Skin of body (tissue), 3 donors: ENCODE measurements at places on chromosomes 2 and 18.

DNA sequence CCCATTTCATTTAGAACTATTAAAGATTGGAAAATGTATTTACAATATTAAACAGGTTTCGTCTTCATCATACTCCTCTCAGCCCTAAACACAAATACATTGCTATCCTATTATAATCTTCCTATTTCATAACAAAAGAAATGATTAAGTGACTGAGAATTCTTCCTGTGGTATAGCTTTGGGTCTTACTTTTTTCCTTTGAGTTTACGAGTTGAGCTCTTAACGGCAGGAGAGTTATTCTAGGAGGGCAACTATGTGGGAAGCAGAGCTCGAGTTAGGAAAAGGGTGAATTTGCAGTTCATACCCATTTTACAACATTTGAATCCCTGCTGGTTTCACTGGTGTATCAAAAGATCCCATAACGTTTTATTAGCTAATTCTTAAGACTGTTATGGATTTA is 105.0 kb downstream of the FIGN start:
- DNase-seq = no peak

GRCh38 chr2:65431421-65432226 is 775 bp downstream of the SPRED2 start:
- peak; percentile 57 for DNase-seq

DNA sequence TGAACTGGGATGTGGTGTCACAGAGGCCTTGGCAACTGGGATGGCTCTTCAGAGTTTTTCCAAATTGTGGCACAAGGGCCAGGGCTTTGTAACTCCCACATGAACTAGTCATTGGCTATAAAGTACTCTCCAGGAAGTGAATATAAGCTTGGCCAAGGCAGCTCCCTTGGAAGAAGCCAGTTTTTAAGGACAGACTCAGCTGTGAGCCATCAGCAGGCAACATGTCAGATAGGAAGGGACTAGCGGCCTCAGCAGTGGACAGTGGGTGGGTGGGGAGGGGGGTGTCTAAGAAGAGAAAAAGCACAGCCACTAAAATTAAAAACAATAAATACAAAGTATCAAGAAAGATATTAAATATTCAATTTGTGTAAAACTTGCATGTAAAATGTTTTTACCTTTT is 691.1 kb upstream of the PIK3C3 start:
- no peak for DNase-seq

DNA sequence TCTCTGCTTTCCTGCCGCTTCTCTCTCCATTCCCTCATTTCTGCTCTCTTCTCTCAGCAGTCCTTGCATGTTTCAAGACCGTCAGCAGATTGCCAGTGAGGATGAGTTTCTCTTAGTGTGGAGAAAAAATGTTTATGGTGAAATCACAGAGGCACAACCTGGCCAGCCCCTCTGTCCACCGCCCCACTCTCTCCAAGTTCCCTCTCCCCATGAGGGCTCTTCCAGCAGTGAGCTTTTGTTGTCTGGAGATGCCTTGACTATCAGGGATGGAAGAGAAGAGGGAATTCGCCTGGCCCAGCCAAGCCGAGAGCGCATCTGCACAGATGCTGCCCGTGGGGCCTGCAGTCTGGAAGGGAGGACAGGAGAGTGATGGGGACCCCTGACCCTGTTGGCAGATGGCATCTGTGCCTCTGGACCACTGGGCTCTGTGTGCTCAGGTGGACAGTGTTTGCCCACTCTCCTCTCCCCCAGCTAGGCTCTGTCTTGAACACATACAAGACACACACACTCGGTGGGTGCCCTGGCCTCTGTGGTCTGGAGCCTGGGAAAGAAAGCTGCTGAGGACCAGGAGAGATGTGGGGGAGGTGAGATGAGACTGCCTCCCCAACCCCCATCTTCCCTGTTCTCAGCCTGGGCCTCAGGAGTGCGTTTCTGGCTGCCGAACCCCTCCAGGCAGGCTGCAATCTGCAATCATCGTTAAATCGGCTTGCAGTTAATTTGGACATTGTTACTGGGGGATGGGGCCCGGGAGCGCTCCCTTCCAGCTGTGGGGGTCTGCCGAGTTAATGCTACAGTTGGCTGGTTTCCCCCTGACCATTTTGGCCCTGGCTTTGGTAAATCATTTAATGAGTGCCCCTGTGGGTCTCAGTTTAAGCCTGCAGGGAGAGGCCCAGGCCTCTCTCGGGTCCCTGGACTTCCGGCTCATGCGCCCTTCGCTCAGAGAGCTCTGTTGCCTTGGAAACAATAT is 4.5 kb downstream of the ITM2C start:
- DNase-seq = peak; percentile 10

GRCh38 chr2:231455222-231455621 is 9.1 kb downstream of the NCL start:
- no peak for DNase-seq

DNA sequence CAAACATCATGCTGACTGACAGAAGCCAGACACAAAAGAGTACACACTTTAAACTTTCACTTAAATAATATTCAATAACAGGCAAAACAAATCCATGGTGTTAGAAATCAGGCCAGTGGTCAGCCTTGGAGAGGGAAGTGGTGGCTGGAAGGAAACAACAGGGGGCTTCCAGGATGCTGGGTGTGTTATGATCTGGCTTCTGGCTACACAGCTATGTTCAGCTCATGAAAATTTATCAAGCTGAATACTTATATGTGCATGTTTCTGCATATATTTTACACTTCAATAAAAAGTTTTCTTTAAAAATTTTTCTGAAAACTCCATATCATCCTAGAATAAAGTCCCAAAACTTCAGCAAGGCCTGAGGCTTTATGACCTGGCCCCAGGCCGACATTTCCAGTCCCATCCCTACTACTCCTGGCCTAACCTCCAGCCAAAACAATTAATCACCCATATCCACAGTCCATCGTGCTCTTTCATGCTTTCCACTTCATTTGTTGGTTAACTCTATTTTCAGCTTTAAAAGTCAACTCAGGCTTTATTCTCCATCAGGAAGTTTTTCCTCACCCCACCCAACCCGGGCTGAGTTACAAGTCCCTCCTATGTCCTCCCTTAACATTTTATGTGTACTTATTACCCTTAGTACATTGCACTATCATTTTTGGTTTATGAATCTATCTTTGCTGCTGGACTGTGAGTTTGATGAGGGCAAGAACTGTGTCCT is 27.9 kb upstream of the SPTBN1 start:
- DNase-seq = peak; percentile 84

DNA sequence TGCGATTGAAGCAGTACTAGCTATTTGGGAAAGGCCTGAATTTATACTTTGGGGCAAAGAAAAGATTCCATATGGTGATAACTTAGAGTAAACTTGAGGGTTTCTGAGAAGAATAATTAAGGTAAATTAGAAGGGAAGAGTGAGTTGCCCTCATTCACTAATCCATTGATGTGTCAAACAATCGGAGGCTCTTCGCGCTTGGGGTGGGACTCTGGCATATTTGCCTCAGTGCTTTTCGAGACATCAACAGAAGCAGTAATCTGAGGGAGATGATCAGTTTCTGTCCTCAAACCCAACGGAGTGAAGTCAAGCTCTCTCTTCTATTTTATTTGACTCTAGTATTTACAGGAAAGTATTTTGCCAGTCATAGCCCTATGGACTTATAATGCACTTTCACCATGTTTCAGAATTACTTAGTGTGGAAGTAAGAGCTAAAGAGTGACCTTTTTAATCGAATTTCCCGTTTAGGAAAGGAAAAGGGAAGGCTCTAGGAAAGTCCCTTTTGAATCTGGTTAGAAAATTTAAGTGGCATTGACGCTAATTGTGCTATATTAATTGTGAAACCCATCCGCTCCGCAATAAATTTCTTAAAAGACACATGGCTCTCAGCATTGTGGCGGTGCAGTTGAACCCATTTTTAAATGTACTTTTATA is 1.3 kb downstream of the RAB10 start:
- no peak for DNase-seq

- no peak for DNase-seq
Observed at GRCh38 chr2:105640246-105640645, 104.5 kb upstream of the NCK2 start.

- DNase-seq = no peak
Observed at GRCh38 chr2:118983133-118983532, 41.1 kb downstream of the MARCO start.

DNA sequence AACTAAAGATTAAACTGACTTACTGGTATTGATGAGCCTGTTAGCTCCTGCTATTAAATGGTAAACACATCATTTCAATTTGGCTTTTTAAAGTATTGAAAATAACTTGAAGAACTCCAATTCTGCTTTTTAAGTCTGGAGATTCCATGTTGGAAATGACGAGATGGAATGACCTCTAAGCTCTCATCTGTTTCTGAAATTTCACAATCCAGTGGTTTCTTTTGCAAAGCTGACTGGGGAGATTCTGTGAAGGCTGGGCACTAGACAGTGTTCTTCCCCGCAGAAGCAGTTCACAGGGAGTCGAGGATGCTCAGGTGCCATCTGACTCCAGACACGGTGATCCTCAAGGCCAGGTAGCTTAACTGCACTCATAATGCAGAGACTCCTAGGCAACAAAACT is 44.7 kb downstream of the DHRS9 start:
- DNase-seq = no peak

- no peak for DNase-seq
Observed at GRCh38 chr2:53660886-53661285, 106.7 kb upstream of the CHAC2 start.

GRCh38 chr2:42342061-42342794 is 18.8 kb downstream of the COX7A2L start:
- DNase-seq = no peak

- DNase-seq = no peak
Observed at GRCh38 chr18:67485655-67486054, 30.9 kb downstream of the DSEL start.

- DNase-seq = no peak
Observed at GRCh38 chr2:113762377-113763118, 6.1 kb upstream of the SLC35F5 start.

- no peak for DNase-seq
Observed at GRCh38 chr18:79260023-79260422, 135.7 kb upstream of the NFATC1 start.

DNA sequence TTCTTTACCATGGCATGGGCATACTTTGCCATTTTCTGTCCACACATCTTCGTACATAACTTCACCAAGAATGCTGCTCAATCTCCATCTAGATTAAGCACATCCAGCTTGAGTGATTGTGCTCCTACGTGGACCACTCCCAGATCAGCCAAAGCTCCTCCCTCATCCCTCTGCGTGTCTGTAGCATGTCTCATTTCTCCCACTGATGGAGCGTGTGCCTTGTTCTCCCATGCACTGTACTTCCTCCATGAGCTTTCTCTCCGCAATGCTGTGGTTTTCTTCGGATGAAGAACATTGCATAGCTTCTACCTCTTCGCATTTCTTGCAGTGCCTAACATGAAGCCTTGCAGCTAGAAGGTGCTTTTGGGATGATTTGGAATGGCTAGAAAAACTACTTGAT is 13.5 kb downstream of the CCL20 start:
- DNase-seq = no peak

- no peak for DNase-seq
Observed at GRCh38 chr2:151271824-151272223, 10.2 kb upstream of the RBM43 start.

DNA sequence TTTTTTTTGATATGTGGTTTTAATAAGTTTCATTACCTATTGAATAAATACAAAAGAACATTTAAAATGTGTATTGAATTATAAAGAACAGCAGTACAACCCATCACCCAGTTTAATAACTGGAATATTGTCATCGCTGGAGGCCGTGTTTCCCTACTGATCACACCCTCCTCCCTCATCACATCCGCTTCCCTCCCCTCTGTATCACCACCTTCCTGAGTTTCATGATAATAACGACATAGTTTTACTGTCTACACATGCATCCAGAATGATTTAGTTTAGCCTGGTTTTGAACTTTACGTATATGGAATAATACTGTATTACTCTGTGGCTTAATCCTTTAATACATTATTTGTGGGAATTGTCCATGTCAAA is 2.1 kb downstream of the SERPINB8 start:
- DNase-seq = no peak

- no peak for DNase-seq
Observed at GRCh38 chr2:107807988-107808387, 18.7 kb upstream of the RGPD4 start.

GRCh38 chr2:118232391-118232790 is 144.1 kb downstream of the INSIG2 start:
- no peak for DNase-seq

DNA sequence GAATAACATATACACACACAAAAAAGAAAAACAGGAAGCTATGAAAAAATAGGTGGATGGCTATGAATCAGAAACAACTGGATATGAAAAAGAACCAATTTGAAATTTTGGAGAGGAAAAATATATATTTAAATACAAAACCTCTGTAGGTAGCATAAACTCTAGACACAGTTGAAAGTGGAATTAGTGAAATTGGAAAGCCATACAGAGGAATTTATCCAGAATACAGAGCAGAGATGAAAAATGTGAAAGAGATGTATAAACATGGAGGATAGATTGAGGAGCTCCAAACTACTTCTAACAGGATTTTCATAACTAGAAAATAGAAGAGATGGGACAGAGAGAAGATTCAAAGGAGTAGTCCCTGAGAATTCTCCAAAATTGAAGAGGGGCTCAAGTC is 168.8 kb downstream of the SEPTIN10 start:
- no peak for DNase-seq

GRCh38 chr2:60483401-60483800 is 70.1 kb downstream of the BCL11A start:
- DNase-seq = peak; percentile 18

DNA sequence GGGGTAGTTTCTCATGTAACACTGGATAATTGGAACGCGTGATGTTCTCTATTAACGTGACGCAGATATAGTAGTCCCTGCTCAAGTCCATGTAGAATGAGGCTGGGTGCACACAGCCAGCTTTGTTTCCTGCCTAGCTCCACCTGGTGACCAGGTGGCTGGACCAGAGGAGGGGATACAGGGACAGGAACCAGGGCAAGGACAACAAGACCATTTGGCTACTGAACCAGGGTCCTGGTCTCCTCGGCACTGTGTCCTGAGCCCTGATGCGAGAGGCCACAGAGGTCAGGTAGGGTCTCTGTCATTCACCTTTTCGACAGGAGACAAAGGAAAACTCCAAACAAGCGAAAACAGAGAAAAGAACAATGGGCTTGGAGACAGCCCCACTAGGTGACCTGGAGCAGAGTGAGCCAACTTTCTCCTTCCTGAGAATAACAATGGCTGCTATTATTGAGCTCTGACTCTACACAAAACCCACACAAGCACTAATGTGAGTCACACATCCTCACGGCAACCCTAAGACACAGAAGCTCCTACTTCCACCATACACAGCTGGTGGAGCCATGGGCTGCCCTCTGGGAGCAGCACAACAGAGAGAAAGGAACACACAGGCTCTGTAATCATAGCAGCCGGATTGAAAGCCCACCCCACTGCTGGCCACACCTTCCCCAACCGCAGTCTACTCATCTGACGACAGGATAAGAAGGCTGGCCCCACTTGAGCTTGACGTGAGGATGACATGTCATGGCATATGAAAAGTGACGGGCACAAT is 67.3 kb upstream of the TEX51 start:
- no peak for DNase-seq

- no peak for DNase-seq
Observed at GRCh38 chr2:4931721-4932365, 760.3 kb upstream of the SOX11 start.

DNA sequence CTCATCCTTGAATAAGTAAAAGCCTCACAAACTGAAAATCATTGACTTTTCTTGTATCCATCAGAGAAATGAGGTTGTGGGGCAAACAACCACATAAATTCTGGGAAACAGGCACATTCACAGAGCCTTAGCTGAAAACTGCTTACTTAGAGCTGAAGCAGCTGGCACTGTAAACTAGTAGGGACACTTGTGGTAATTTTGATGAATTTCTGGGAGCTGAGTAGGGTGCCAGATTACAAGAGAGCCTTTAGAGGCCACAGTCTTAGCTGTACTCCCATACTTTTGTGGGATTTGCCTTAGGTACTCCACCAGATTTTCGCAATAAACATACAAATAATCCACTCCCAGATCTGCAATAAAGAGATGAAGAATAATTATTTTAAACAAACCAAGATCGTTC is 315.2 kb downstream of the TMX3 start:
- no peak for DNase-seq
